ENCODE measurements at places on chromosomes 2 and 18. TPM values are rescaled to one million over a fixed set of nuclear protein-coding genes. Genes with fewer than 3 reads are reported as not detected.

DNA sequence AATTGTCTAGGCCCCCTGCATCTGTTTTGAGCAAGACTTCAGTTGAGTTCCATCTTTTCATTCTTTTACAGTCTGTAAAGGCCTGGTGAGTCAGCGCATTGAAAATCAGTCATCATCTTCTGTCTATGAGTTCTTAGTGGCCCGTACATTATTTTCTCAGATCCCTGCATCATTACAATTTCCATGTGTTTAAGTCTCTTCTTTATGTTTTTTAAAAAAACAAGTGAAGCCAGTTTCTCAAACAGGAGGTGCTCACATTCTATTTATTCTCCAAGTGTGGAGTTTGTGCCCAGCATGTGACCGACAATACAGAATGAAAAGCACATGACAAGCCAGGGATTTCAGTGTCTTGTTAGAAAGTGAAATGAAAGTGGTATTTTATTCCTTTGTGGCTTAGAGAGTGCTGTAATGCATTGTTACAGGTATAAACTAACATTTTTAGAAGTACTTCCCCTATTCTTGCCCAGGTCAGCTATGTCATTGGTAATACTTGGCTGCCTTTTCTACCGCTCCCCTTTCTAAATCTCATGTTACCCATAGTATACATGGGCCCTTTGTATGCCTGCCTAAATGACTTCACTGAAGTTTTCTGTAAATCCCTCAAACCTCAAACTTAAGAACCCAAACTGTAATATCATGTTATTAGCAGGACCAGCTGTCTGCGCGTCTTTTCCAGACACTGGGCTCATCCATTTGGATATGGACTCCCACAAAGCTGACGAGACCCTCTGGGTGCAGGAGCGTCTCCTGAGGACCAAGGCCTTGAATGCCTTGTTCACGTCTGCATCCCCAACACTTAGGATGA lies 67.6 kb downstream of the FEZ2 start:
- H3K27ac ChIP-seq: peak overlapping the region; percentile 62
- no peaks in the 10 kb centered on the region for H3K36me3 ChIP-seq
- no peak overlapping the region for H3K4me3 ChIP-seq
- no peak for DNase-seq
- H3K4me1 ChIP-seq: peaks cover 16% of the 10 kb centered on the region
- no peaks in the 10 kb centered on the region for H3K27me3 ChIP-seq

- DNase-seq: no peak
- H3K27me3 ChIP-seq: no peaks in the 10 kb centered on the region
- H3K4me3 ChIP-seq: no peak overlapping the region
- H3K4me1 ChIP-seq: no peaks in the 10 kb centered on the region
Observed at GRCh38 chr2:143290221-143290620, 161.0 kb downstream of the ARHGAP15 start.

DNA sequence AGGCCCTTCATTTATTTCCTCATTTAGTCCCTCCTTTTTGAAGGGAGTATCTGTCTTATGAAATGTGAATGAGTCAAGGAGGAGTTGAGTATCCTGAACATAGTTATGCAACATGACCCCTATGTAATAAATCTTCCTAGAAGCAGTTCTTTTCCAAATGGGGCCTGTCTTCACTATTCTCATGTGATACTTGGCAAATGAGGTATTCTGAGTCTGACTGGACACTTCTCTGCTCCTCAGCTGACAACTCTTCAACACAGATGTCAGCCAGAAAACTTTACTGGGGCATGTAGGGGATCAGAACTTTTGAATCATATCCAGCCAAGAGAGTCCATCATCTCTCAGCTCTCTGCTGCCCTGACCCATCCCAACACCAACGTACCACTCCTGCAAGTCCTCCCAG lies 291.6 kb downstream of the ZNF385B start:
- H3K4me1 ChIP-seq: no peaks in the 10 kb centered on the region
- no peak for DNase-seq
- H3K27ac ChIP-seq: no peak overlapping the region
- H3K4me3 ChIP-seq: no peak overlapping the region

- H3K4me3 ChIP-seq: no peak overlapping the region
- H3K36me3 ChIP-seq: no peaks in the 10 kb centered on the region
- no peak overlapping the region for H3K27ac ChIP-seq
- no peaks in the 10 kb centered on the region for H3K27me3 ChIP-seq
Observed at GRCh38 chr2:28601616-28602015, 105.8 kb downstream of the PLB1 start.

DNA sequence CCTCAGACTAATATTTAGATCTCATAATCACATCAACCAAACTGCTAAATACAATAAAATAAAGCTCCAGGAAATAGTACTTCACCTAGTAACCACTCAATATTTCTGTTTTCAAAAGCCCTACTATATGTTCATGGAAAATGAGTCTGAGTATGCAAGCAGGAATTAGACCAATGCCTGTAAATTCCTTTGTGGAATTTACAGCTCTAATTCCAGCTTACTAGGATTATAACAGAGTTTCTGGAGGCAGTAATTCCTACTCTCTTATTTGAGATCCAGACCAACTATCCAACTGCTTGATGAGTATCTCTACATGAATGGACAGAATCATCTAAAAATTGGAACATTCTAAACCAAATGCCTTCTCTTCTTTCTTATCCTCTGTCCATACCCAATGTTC lies 11.6 kb downstream of the CDKL4 start:
- no peaks in the 10 kb centered on the region for H3K4me1 ChIP-seq
- no peaks in the 10 kb centered on the region for H3K27me3 ChIP-seq
- H3K36me3 ChIP-seq: no peaks in the 10 kb centered on the region
- no peak overlapping the region for H3K27ac ChIP-seq

- no peak overlapping the region for H3K27ac ChIP-seq
- DNase-seq: no peak
- no peaks in the 10 kb centered on the region for H3K4me1 ChIP-seq
- H3K4me3 ChIP-seq: no peak overlapping the region
- peaks cover 14% of the 10 kb centered on the region for H3K36me3 ChIP-seq
Observed at GRCh38 chr2:169997140-169997887, 170.1 kb downstream of the UBR3 start.

- H3K4me1 ChIP-seq: peaks cover 29% of the 10 kb centered on the region
- no peaks in the 10 kb centered on the region for H3K36me3 ChIP-seq
- H3K27ac ChIP-seq: peak overlapping the region; percentile 33
- peaks cover 3% of the 10 kb centered on the region for H3K27me3 ChIP-seq
Observed at GRCh38 chr2:20421336-20421987, 25.4 kb upstream of the RHOB start.

DNA sequence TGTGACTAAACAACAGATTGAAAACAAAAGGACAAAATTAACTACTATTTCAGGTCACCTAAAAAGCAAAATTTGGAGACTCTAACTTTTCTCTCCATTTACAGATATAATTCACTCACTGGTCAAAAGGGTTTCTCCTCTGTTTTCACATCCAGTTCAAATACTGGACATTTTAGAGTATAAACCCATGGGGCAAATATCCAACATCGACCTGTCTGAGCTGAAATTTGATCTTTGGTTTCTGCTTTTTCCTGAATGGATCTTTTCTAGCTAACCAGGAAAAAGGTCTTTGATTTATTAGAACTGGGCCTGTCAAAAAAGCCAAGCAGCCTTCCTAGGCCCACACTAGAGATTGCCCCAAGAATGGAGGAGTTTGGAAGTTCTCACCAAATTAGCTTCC lies 69.3 kb upstream of the SATB2 start:
- H3K27me3 ChIP-seq: peaks cover 2% of the 10 kb centered on the region
- no peak overlapping the region for H3K27ac ChIP-seq
- no peaks in the 10 kb centered on the region for H3K36me3 ChIP-seq

DNA sequence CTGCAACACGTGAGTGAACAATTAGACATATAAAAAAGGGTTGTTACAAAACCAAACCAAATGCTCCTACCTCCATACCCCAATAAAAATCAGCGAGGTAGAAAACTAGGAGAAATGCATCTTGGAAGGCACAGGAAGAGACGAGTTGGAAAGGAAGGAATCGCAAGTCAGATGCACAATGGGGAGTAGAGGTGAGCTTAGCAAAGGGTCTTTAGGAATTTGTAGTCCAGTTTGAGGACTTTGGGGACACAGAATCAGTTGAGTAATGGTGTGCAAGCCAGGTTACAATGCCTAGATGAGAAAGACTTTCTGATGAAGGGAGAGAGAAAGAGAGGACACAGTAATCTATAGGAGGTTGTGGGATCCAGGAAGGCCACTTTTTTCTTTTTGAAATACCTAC lies 35.7 kb downstream of the XRCC5 start:
- H3K4me1 ChIP-seq: no peaks in the 10 kb centered on the region
- H3K27me3 ChIP-seq: no peaks in the 10 kb centered on the region
- no peak overlapping the region for H3K27ac ChIP-seq
- DNase-seq: no peak
- no peak overlapping the region for H3K4me3 ChIP-seq

DNA sequence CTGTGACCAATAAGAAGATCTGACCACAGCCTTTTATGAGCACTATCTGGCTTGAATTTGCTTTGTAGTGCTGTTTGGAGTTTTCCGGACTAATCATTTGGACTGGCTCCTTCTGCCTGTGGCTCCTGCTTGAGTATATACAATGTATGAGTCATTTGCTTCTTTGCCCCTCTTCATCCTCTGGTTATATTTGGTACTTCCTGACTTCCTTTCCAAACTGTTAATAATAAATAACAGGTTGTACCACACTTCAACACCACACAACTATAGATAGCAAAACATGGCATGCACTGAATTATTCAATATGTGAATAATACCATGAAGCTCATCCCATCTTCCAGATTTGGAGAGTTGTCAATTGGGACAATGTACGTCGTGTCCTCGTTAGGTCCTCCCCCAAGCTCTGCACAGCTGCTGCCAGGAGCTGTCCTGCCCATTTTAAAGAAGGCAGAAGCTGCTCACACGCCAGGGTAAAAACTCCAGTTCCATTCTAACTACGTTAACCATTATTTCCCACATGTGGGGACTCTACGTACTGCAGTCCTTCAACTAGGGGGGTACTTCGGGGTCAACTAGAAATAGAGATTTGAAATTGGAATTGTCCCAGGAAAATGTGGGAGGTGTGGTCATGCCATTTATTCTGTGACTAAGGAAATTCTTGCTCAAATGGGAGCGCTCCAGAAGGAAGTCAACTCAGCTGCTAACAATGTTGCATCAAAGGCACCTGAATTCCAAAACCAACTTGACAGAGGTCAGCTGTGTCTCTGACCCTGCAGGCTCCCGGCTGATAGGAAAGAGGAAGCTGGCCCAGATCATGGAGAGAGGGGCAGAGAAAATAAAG lies 38.1 kb downstream of the ST8SIA5 start:
- H3K27ac ChIP-seq: no peak overlapping the region
- H3K36me3 ChIP-seq: no peaks in the 10 kb centered on the region
- H3K27me3 ChIP-seq: no peaks in the 10 kb centered on the region
- peaks cover 12% of the 10 kb centered on the region for H3K4me1 ChIP-seq
- no peak overlapping the region for H3K4me3 ChIP-seq

- H3K36me3 ChIP-seq: no peaks in the 10 kb centered on the region
- no peaks in the 10 kb centered on the region for H3K4me1 ChIP-seq
- H3K27me3 ChIP-seq: no peaks in the 10 kb centered on the region
- H3K4me3 ChIP-seq: no peak overlapping the region
- H3K27ac ChIP-seq: no peak overlapping the region
- no peak for DNase-seq
Observed at GRCh38 chr18:51811883-51812282, 528.1 kb upstream of the DCC start.

The M1AP gene
- 0.42 TPM for total RNA-seq

The C1QL2 gene
- not detected for total RNA-seq

The COLEC11 gene
- 6.2 TPM for total RNA-seq

All from heart right ventricle (tissue), 16 donors.